ENCODE measurements at places on chromosomes 11 and 22.
A peak's percentile ranks its signal among the peaks of the same experiment; 100 is the strongest.

DNA sequence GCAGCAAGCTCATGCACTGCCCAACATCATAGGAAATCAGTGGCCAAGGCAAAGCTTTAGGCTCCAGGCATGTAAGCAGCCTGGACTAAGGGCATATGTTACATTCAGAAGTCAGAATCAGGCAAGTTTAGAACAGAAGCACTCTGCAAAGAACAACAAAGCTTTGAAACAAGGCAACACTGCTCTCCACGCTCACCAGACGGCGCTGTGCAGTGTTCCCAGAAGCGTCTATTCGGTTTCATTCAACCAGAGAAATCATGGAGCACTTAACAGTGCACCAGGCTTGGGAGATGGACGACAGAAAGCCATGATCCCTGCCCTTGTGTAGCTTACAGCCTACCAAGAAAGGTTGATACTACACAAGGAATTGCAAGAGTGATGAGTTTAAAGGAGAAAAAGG is 555.8 kb downstream of the BUD13 start:
- DNase-seq = no peak

GRCh38 chr22:17866127-17866526 is 91.9 kb upstream of the BID start:
- no peak for DNase-seq

DNA sequence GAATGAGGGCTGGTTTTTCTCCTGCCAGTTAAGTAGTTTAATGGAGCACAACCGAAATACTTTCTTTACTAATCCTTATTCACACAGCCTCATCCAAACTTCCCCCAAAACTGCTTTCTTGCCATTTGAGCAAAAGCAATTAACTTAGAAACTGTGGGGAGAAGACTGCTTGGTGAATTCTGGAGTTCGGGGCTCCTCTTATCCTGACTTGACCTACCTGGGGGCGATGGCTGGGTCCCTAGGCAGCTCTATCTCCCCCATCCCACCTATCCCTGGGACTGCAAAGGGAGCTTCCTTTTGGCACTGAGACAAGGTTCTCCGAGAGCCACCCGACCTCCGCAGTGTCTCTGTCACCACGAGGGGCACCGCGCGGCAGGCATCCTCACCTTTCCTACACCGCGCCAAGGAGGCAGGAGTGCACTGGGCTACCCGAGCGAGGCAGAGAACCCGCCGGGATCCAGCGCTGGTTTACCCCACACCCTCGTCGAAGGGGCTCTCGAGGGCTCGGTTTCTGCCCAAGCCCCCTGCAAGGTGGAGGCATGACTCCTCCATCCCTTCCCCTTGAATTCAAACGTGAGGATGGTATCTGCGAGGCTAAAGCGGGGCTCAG is 759 bp downstream of the DESI1 start:
- DNase-seq = peak; percentile 27

- no peak for DNase-seq
These were observed 279.4 kb downstream of the NTM start for GRCh38 chr11:131649856-131650255.
